HepG2 (cell line): ENCODE measurements at places on chromosomes 6 and 20. TPM values are rescaled to one million over a fixed set of nuclear protein-coding genes. Genes with fewer than 3 reads are reported as not detected.

DNA sequence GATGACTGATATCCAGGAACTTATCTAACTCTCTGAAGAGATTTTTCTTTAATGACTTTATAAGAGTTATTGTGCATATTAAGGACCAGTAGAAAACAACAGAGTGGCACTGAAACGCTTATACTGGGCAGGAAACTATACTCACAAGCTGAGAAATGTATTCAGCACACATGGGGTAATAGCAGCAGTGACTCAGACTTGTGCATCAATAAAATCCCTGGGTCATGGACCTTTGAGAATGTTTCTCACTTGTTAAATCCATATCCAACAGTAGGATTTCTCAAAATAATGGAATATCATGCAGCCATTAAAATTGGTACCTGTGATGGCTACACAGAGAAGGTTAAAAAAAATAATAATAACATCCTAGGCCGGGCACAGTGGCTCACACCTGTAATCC, 219.5 kb downstream of the BTBD9 start:
- H3K36me3 ChIP-seq: no peaks in the 10 kb centered on the region
- no peaks in the 10 kb centered on the region for H3K27me3 ChIP-seq
- no peak for DNase-seq
- no peak overlapping the region for H3K27ac ChIP-seq
- no peak overlapping the region for H3K4me3 ChIP-seq

DNA sequence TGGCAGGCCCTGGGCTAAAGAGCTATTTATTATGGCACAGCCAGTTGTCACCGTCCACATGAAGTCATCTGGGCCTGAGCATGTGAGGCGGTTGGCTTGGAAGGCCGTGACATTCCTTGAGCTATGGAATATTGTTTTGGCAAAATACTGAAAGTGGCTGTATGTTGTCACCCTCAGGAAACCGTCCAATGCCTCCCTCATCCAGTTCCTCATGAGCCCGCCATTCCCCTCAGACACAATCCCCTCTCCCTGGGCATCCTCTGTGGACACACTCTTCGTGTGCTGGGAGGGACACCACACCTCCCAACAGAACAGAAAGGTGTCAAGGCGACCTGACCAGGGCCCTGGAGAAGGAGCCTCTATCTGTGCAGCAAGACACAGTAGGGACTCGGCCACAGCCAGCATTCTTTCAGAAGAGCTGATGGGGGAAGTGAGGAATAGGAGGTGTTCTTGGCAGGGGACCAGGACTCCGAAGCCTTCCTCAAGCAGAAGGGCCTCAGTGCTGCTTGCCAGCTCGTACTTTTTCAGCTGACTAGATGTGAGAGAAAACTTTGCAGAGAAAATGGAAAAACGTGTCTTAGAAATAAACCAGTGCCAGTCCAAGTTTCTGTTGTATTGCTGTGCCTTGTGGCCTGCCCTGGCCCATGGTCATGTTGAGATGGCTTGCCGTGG, 120.5 kb downstream of the SOD2 start:
- H3K4me1 ChIP-seq: no peaks in the 10 kb centered on the region
- no peak overlapping the region for H3K4me3 ChIP-seq
- H3K27ac ChIP-seq: no peak overlapping the region
- no peak for DNase-seq

Gene FOXO3
- polyA plus RNA-seq: 21.3 and 22.5 TPM in 2 replicates

Gene BPIFA1
- not detected in 2 replicates for polyA plus RNA-seq
